Stimulated activated CD4-positive, alpha-beta T cell treated with anti-CD3 and anti-CD28 coated beads, Interleukin-12 subunit alpha, Interleukin-12 subunit beta, amount 100 ng/mL, for 48 hours (primary cell): ENCODE measurements at places on chromosomes 2 and 18.

DNA sequence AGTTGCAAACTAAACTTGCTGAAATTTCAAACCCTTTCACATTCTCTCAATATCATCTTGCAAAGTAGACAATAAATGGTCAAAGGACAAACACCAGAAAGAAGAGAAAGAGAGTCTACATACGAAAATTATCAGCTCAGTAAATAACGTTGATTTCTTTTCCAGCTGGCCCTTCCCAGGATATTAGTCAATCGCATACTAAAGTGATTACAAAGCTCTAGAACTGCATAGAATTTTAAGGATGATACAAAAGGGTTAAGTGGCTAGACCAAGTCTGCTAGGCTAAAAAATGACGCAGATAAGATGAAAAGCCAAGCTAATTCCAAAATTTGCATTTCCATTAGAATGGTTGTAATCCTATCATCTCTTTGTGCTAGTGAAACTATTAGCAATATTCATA is 405.7 kb downstream of the FBXO15 start:
- DNase-seq = no peak

DNA sequence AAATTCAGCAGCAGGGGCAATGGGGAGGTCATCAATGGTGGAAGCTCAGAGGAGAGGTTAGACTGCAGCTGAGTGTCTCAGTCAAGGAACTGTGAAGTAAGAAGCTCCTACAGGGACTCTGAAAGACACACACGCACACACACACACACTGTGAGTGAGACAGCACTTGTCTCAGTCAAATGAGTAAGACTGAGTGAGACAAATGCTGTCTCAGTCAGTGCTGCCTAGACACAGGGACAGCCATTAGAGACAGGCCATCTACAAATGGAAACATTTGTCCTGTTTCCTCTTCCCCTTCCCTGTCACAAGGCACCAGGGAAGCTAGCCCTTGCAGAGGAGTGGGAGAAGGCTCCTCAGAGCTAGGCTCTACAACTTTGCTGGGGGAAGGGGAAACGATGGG is 577.4 kb upstream of the GCFC2 start:
- DNase-seq = no peak

DNA sequence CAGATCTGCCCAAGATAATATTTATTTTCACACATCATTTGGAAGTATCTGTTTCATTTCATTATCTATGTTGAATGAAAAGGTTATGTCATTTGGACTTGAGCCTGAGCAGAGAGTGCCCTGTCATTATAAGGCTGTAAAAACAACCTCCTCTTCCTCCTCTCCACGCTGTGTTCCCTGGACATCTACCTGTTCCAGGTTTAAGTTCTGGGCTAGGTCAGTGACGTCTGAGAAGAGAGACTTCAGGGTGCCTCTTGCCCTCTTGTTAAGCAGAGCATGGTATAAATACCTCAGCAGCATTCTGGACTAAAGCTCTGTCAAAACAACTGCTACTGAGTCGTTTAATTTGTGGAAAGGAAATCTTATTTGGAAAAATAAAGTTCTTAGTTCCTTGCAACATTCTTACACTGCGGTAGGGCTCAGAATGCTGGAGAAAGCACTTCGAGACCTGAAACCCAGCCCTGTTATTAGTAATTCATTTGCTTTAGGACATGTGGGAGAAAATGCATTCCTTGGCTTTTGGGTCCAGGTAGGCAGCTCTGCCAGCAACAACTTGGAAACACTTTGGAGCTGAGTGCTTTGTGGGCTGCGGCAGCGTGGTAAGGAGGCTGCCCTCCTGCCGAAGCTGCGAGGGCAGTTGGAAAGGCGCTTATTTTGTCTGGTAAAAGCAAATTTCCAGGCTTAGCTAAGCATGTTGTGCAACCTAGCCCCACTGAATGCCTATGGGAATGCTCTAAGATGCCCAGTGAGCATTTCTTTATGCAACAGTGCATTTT is 91.8 kb upstream of the NEDD4L start:
- DNase-seq = no peak

DNA sequence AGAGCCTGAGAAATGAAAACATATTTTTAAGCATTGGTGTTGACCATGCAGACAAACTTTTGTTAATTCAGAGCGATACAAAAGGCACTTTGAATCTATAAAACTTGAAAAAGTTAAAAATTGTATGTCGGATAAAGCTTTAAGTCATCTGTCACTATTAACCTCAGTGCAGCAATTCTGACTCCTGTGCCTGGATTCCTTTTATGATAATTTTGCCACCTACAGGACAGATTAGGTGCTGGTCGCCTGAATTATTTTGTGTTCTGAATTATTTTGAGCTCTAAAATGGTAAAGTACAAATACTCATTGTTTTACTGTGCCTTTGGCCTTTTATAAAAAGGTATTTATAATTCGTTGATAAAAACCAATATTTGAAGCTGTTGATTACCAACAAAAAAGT is 19.4 kb upstream of the RNF138 start:
- no peak for DNase-seq

DNA sequence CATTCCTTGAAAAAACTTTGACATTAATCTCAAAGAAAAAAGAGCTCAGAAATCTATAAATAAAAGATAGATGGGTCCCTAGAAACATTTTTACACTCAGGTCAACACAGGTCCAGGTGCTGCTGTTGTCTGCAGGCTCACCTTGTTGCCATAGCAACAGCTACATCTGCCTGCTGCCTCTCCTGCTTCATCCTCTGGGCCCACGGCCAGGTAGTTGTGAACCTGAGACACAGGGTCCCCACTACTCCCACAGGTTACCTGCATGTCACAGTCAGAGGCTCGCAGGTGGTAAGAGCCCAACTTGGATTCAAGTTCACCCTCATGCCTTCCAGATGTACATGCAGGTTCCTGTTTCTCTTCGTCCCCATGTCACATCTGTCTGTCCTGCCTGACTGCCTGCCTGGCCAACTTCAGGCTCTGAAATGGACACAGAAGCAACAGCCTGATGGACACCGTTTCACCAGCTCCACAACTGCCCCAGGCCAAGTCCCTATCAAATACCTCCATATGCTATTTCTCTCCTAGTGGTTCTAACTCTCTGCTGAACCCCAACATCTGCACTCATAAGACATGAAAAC is 88.3 kb upstream of the SALL3 start:
- no peak for DNase-seq

DNA sequence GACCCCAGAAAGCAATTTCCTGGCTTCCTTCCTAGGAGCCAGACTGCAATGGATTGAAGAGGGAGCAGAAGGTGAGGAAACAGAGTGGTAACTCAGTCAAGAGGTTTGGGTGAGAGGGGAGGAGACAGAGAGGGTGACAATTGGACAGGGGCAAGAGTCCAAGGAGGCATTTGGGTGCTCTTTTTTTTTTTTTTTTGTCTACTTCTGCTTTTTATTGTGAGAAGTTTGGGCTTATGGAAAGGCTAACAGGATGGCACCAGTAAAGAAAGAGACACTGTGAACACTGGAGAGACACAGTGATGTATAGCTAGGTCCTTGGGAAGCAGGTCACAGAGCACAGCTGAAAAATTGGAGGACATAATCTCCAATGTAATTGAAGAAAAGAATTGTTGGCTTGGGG is 25.0 kb downstream of the CYBRD1 start:
- no peak for DNase-seq

- no peak for DNase-seq
These were observed 136.7 kb downstream of the TMEM247 start for GRCh38 chr2:46615986-46616485.

GRCh38 chr2:147665105-147665504 is 179.7 kb upstream of the ACVR2A start:
- no peak for DNase-seq

DNA sequence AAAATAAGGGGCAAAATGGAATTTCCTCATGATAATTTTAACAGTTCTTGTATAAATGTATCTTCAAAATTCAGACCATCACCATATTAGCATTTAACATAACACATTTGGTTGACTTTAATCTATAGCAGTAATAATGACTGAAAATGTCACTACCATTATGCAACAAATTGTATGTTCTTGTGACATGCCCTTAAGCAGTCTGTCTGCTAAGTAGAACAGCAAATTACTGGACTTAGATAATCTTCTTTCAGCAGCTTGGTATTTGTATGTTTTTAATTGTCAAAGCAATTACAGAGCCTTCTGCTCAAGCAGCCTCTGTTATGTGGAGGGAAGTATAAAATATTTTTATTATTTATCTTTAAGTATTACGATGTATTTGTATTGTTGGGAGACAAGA is 214.3 kb upstream of the NXPH2 start:
- no peak for DNase-seq

DNA sequence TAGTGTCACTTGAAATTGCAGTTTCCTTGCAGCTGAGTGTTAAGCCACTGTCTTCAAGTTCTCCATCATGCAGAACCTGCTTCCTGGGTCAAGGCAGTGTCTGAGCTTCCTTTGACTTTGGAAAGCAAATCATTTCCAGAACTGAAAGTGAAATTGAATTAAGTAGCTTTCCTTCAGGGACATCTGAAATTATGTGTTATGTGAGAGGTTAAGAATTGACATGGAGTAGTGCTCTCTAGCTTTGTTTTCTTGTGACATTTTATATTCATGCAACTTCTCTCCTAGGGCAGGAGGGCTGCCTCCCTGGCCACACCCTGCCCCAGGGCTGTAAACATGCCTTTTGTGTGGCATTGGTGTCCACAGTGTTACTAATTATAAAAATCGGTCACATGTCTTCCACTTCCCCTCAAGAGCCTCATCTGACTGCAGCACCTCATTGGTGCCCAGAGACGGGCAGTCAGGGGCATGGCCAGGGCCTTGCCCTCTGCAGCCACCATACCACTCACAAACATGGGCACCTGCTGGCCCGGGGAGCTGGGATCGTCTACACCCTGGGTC is 14.4 kb downstream of the RAB12 start:
- no peak for DNase-seq

GRCh38 chr2:143440411-143441012 is 311.3 kb downstream of the ARHGAP15 start:
- no peak for DNase-seq

GRCh38 chr2:48227617-48228344 is 302.2 kb upstream of the STON1 start:
- no peak for DNase-seq

DNA sequence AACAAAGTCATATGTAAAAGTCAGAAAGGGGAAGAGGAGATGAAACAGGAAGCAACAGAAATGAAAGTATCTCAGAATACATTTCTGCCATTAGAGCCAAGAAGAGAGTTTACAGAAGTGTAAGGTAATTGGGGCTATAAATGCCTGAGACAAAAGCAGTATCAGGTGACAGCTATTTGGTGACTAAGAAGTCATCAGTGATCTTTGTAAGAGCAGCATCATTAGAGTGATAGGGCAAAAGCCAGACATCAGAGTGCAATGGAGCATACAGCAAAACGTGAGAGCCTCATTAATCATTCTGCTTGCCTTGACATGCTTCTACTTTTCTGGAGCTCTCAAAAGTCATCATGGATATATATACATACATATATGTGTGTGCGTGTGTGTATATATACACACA is 804.7 kb upstream of the PIK3C3 start:
- no peak for DNase-seq
